Motor neuron (in vitro differentiated cells): ENCODE measurements at places on chromosomes 7 and 10. TPM values are rescaled to one million over a fixed set of nuclear protein-coding genes. Genes with fewer than 3 reads are reported as not detected.

CTBP2 gene
- 33.9 and 35.6 TPM in 2 replicates for total RNA-seq

LSM8 gene
- total RNA-seq: 27.9 and 28.3 TPM in 2 replicates

OPN4 gene
- total RNA-seq: 0.10 and 0.14 TPM in 2 replicates

UCN3 gene
- 0.26 and 0.27 TPM in 2 replicates for total RNA-seq

GPR158 gene
- 3.6 and 4.2 TPM in 2 replicates for total RNA-seq

SPDYE6 gene
- 0.11 and 0.56 TPM in 2 replicates for total RNA-seq

HOXA5 gene
- total RNA-seq: 89.6 and 104 TPM in 2 replicates

CLRN3 gene
- total RNA-seq: not detected in 2 replicates

PARD3 gene
- 29.9 and 30.9 TPM in 2 replicates for total RNA-seq

SDK1 gene
- total RNA-seq: 14.9 and 17.0 TPM in 2 replicates

PNLIPRP2 gene
- not detected in 2 replicates for total RNA-seq

SUGCT gene
- total RNA-seq: 6.4 and 8.2 TPM in 2 replicates

GRID1 gene
- total RNA-seq: 9.6 and 10.7 TPM in 2 replicates

LRRC18 gene
- total RNA-seq: 0.19 TPM in 1 of 2 replicates, not detected in the other

AKR1C8 gene
- total RNA-seq: not detected in 2 replicates

OR6B1 gene
- 0.19 TPM in 1 of 2 replicates, not detected in the other for total RNA-seq

FAM241B gene
- 25.2 and 36.1 TPM in 2 replicates for total RNA-seq

SCART1 gene
- total RNA-seq: 0.50 and 1.0 TPM in 2 replicates

CXCL12 gene
- total RNA-seq: 7.1 and 7.7 TPM in 2 replicates

CPA1 gene
- 2.1 TPM in 1 of 2 replicates, not detected in the other for total RNA-seq

TIMM23B gene
- total RNA-seq: 31.4 and 37.6 TPM in 2 replicates

CLCN1 gene
- total RNA-seq: 0.16 and 0.18 TPM in 2 replicates

PLEKHS1 gene
- total RNA-seq: 0.19 TPM in 1 of 2 replicates, not detected in the other

ALKBH4 gene
- 6.2 and 6.9 TPM in 2 replicates for total RNA-seq
